ENCODE measurements at places on chromosomes 7 and 10.

DNA sequence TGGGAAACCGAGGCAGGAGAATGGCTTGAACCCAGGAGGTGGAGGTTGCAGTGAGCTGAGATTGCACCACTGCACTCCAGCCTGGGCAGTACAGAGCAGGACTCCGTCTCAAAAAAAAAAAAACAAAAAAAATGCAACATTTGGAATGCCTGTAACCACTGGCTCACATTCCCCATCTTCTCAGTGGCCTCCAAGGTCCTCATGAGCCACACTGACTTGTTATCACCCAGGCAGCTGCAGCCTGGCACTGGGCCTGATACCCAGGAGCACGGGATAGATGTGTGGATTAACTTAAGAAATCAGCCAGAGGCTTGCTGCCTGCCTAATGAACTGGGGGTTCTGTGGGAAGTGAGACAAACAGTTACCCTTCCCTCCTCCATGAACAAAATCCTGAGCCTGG is 23.0 kb downstream of the JCAD start:
- no peak for DNase-seq

GRCh38 chr7:22723181-22723601 is 3.8 kb upstream of the IL6 start:
- no peak for DNase-seq

DNA sequence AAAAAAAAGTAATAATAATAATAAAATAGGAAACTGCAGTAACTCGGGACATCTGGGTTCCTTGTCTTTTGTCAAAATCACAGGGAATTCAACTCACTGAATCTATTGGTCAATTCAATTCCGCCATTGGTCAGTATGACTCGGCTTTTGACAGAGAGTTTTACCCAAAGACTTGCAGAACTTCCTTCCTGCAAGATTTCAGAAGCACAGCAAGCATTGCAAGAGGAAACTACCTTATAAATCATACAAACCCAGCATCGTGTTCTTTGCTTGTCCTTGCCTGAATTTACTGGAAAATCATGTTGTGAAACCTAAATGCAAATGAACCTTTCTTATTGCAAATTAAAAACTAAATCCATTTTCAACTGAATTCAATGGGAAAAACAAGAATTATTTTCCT is 15.5 kb downstream of the KLF6 start:
- DNase-seq, result no peak

- DNase-seq, result no peak
Observed at GRCh38 chr10:88557256-88557655, 25.9 kb downstream of the RNLS start.

- DNase-seq, result no peak
Observed at GRCh38 chr7:141210862-141211261, 137.0 kb downstream of the TMEM178B start.

GRCh38 chr10:115321360-115321759 is 228.2 kb downstream of the ATRNL1 start:
- no peak for DNase-seq

DNA sequence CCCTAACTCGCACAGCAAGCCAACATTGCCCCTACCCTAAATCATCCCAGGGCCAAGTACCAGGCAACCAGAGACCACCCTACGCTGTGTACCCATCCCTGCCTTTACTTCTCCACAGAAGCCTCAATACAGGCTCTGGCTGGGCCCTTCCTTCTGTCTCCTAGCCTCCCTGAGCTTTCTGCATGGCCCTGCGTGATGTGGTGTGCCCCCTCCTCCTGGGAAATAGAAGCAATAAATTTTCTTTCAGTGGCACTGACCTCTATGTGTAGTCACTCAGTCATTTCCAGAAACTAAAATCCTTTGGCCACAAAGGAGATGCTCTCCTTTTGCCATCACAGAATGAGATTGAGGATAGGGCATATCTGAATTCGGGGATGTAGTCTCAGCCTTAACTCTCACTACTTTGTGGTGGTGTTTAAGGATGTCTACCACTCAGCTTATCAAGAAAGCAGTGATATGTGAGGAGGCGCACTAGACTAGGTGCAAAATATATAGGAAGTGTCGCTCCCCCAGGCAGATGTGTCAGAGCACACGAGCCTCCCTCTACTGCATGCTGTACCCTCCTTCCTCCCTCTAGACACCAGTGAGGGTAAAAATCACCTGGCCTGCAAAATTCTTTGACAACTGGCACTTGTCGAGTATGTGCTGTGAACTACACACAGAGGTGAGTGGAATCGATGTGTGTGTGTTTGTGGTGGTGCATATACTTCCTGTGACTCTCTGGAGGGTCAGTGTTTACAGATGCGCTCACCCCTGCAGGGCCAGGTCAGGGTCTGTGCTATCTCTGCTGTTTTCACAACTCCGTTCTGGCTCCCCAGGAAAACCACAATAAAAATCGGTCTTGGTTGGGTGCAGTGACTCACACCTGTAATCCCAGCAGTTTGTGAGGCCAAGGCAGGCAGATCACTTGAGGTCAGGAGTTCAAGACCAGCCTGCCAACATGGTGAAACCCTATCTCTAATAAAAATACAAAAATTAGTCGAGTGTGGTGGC is 825.9 kb upstream of the IGFBP3 start:
- DNase-seq, result no peak

DNA sequence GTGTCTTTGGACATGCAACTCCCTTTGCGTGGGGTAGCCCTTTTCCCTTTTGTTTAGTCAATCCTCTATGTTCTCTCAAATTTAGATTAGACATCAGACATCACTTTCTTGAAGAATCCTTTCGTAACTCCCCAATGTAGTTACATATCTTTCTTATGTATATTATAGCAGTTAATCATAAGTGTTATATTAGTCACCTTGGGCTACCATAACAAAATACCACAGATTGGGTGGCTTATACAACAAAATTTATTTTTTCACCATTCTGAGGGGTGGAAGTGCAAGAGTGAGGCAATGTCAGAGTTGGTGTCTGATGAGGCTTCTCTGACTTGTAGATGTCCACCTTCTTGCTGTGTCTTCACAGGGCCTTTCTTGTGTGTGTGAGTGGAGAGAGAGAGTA is 105.7 kb downstream of the PHTF2 start:
- DNase-seq, result no peak

- no peak for DNase-seq
Observed at GRCh38 chr7:3386423-3387190, 85.6 kb downstream of the SDK1 start.

GRCh38 chr10:112565434-112566053 is 118.5 kb downstream of the VTI1A start:
- DNase-seq, result peak; percentile 23

Data from NCI-H774 (cell line).